ENCODE measurements at places on chromosomes 11 and 22.

DNA sequence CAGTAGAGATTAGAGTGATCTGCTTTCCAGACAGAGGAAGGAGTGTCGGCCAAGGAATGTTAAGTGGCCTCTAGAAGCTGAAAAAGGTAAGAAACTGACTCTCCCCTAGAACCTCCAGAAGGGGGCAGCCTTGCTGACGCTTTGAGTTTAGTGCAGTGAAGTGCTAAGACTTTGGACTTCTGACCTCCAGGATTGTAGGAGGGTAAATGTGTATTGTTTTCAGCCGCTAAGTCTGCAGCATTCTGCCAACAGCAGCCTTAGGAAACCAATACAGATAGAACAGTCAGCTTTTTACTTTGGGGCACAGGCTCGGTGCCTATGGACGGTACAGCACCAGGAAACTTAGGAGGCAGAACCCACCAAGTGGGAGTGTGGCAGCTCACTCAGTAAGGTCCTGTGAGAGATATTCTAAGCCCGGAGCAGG, 3.6 kb upstream of the TBC1D22A start:
- DNase-seq = peak; percentile 66

- no peak for DNase-seq
Observed at GRCh38 chr11:33321422-33321821, 64.2 kb downstream of the HIPK3 start.

GRCh38 chr11:21771097-21771496, 421.8 kb upstream of the ANO5 start:
- no peak for DNase-seq

GRCh38 chr11:67281552-67282150, 7.5 kb upstream of the ANKRD13D start:
- DNase-seq = no peak

DNA sequence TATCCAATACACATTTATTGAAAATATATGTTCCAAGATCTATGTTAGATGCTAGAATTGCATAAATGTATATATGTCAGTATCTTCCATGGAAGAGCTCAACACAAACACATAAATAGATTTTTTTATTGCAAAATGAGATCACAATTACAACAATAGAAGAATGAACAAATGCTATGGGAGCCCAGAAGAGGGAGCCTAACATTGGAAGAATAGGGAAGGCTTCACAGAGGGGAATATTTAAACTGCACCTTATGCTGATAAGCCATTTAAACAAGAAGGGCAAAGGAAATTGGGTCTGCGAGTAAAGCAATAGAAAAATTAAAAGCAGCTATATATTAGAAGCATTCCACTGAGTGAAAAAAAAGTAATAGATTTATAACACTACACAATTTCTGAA, 96.1 kb upstream of the LRRC55 start:
- no peak for DNase-seq

DNA sequence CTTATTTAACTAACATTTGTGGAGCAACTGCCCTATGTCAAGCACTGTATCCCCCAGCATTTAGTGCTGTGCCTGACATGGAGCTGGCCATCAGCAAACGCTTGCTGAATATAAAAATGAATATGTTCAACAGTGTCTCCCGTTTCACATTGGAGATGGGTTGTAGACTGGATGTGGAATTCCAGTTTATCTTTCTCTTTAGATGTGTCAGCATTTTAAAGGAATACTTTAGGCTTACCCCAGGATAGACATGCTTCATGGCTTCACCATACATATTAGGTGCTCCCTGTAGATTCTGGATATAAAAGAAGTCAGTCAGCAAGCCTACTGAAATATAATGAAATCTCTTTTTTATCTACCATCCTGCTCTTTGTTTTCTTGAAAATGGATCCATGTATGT, 21.3 kb upstream of the TPH1 start:
- DNase-seq = no peak

GRCh38 chr11:1888347-1888753, 3.3 kb downstream of the PRR33 start:
- no peak for DNase-seq

- no peak for DNase-seq
Observed at GRCh38 chr11:44423289-44423688, 113.3 kb upstream of the ALX4 start.

DNA sequence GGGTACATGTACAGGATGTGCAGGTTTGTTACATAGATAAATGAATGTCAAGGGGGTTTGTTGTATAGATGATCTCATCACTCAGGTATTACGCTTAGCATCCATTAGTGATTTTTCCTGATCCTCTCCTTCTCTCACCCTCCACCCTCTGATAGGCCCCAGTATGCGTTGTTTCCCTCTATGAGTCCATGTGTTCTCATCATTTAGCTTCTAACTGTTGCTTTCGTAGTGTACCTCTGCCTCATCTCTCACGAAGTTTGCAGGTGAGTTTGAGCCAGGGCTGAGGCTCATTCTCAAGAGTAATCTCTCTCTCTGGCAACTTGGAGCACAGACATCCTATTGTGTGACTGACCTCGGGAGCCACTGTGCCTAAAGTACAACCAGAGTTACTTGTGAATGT, 4.7 kb upstream of the HBE1 start:
- no peak for DNase-seq

- no peak for DNase-seq
Observed at GRCh38 chr11:57979532-57980079, 44.1 kb upstream of the OR9Q1 start.

DNA sequence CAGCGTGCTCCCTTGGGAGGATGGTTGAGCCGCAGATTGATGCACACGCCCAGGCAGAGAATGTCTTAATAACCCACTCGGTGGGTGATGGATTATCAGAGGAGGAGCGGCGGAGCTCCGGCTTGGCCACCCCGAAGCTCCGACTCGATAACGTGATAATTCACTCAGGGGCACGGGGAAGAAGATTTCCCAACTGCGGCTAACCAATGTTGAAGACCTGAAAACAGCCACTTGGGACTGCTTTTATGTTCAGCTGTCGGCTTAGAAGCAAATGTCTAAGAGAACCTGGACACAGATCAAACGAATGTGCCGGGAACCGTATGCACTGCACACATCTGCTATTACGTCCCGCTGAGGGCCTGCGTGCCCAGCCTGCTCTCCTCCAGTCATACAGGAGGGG, 206.8 kb upstream of the CADM1 start:
- DNase-seq = no peak
